ENCODE measurements at places on chromosomes 2 and 18. TPM values are rescaled to one million over a fixed set of nuclear protein-coding genes. Genes with fewer than 3 reads are reported as not detected.

DNAH7 gene
- total RNA-seq: not detected

FBXO36 gene
- total RNA-seq: 1.8 TPM

PROKR1 gene
- not detected for total RNA-seq

DNA sequence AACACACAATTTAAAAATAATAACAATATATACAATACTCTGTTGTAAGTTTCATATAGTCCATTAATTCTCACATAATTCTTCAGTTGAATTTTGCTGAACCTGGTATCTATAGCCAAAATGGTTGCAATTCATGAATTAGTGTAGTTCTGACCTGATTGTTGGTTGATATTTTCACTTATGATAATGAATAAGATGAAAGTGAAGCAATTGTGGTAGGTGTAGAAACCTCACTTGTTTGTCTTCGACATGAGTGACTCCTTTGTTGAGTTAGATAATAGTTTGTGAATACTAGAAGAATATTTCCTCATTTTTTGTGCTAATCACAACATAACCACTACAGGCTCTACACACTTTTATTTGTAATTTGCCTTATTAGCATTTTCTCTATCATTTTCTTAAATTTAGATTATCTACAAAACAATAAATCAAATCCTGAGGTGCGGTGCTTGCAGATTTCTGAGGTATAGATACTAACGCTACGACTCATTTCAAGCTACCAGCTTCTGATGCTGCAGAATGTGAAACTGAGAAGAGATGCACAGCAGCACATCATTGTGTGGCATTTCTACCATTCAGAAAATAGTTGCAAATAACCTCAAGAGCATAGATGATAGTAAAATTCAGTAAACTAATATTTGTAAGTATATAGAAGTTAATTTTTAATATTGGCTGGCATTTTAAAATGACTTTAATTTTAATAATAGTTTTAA lies 117.9 kb downstream of the KCNH7 start:
- no peaks in the 10 kb centered on the region for H3K36me3 ChIP-seq
- no peak overlapping the region for H3K4me3 ChIP-seq
- H3K27ac ChIP-seq: no peak overlapping the region
- H3K27me3 ChIP-seq: no peaks in the 10 kb centered on the region
- DNase-seq: no peak

GRCh38 chr2:168433527-168433926 lies 22.5 kb upstream of the CERS6 start:
- no peak for DNase-seq
- H3K4me3 ChIP-seq: peak overlapping the region; percentile 35

- no peak overlapping the region for H3K27ac ChIP-seq
- peaks cover 13% of the 10 kb centered on the region for H3K27me3 ChIP-seq
- no peak for DNase-seq
- no peaks in the 10 kb centered on the region for H3K36me3 ChIP-seq
- no peak overlapping the region for H3K4me3 ChIP-seq
Measured at GRCh38 chr18:79627750-79628294, 51.8 kb upstream of the CTDP1 start.
